ENCODE measurements at places on chromosomes 16 and 17.

- peak; percentile 53 for DNase-seq
- H3K4me3 ChIP-seq, result no peak overlapping the region
- peaks cover 40% of the 10 kb centered on the region for H3K4me1 ChIP-seq
- no peak overlapping the region for H3K27ac ChIP-seq
Measured at GRCh38 chr17:38746004-38746848, 1.9 kb downstream of the PCGF2 start.

GRCh38 chr17:44965481-44966234 is 2.4 kb downstream of the C1QL1 start:
- peaks cover 13% of the 10 kb centered on the region for H3K27me3 ChIP-seq
- H3K4me3 ChIP-seq, result no peak overlapping the region
- DNase-seq, result no peak
- peaks cover 9% of the 10 kb centered on the region for H3K4me1 ChIP-seq
- H3K27ac ChIP-seq, result no peak overlapping the region

DNA sequence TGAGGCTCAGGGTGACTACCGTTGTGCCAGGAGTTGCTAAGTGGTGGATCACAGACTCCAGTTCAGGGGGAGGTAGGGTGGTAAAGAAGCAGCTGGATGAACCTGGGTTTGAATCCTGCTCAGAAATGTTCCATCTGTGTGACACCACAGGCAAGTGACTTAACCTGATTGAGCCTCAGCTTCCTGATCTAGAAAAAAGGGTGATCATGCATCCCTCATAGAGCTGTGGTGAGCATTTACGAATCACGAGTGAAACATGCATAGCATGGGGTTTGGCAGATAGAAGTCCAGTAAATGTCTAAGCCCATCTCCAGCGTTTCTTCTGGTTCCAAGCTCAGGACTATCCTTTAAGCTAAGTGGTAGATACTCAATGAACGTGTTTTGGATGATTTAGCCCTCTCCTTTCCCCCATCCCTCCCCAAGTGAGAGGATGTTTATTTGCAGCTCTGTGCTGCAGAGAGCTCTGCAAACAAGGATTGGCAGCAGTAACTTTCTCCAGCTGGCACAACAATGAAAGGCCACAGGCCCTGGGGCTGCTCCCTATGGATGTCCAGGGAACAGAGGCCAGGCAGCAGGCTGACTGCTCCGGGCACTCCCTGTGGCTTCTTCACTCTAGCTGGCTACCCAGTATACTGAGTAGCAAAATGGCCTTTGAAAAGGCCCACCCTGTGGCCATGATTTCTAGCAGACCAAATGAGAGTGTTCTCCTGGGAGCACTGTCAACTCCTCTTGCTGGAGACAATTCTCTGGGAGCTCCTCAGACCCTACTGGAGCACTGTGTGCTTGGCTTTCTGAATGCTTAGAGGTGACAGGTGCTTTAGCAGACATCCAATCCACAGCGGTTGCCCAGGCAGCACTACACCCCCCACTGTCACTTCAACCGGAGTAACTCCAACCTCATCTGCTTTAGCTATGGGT is 21.3 kb downstream of the CA4 start:
- DNase-seq, result no peak
- H3K36me3 ChIP-seq, result no peaks in the 10 kb centered on the region
- no peak overlapping the region for H3K27ac ChIP-seq
- no peaks in the 10 kb centered on the region for H3K27me3 ChIP-seq
- peaks cover 38% of the 10 kb centered on the region for H3K4me1 ChIP-seq
- no peak overlapping the region for H3K4me3 ChIP-seq

GRCh38 chr17:27408891-27409290 is 47.4 kb upstream of the KSR1 start:
- no peak overlapping the region for H3K4me3 ChIP-seq
- DNase-seq, result no peak
- no peak overlapping the region for H3K27ac ChIP-seq
- no peaks in the 10 kb centered on the region for H3K27me3 ChIP-seq

All from liver (tissue), 10 donors.